Hepatic stellate cell (primary cell): ENCODE measurements at places on chromosomes 1 and 21.
A peak's percentile ranks its signal among the peaks of the same experiment; 100 is the strongest.

- DNase-seq, result no peak
Measured at GRCh38 chr1:164670786-164671185, 111.8 kb downstream of the PBX1 start.

GRCh38 chr1:31699341-31699891, 4.4 kb downstream of the COL16A1 start:
- DNase-seq, result no peak

DNA sequence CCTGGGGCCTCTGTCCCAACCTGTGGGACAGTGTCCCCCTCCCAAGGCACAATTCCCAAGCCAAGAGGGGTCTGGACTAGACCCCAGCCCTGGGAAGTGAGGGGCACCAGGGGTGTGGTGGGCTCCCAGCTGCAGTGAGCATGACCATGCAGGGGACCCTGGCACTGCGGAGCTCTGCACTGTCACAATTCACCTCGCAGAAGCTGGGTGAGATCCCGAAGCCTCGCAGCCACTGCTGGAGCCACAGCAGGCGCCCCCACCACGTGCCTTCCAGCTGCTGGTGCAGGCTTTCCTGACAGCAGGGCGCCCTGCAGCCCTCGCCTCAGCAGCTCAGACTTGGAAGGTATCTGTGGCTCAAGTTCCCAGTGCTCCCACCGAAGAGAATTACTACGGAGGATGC, 10.0 kb upstream of the SRARP start:
- DNase-seq, result no peak

GRCh38 chr21:39649526-39649925, 36.8 kb downstream of the B3GALT5 start:
- DNase-seq, result no peak

DNA sequence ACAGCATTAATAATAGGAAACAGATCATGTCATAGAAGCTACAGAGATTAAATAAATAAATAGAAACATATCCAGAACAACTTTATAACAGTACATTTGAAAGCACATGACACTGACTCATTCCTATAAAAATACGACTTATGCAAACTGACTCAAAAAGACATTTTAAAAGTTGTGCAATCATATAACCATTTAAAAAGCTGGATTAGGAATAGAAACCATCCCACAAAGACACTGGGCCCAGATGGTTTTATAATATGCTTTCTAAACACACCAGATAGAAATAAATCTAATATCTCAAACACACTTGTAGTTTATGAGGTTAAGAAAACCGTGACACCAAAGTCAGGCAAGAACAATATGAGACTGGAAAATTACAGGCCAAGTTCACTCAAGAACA, 47.6 kb downstream of the MATN1 start:
- DNase-seq, result peak; percentile 33

- DNase-seq, result peak; percentile 40
Measured at GRCh38 chr1:179021873-179022272, 3.8 kb upstream of the FAM20B start.

- DNase-seq, result no peak
Measured at GRCh38 chr1:75310067-75310466, 175.9 kb downstream of the LHX8 start.

GRCh38 chr1:40257313-40257687, 736 bp upstream of the ZMPSTE24 start:
- no peak for DNase-seq

DNA sequence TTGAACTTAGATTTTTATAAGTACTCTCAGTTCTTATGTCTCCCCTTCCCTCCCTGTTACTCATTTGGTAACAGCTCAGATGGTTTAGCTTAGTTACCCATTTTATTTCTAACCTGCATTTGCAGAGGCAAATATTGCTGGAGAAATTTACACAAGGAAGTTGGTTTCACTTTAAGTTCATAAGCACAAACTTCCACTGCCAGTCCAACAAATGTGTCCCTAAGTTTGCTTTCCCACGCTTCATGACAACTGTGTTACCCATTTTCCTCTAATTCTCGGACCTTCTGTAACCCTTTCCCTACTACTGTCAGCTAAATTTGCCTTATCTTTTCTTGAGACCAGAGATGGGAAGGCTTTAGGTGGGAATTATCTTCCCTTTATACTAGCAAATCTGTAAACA, 63.9 kb upstream of the GPR25 start:
- no peak for DNase-seq

- DNase-seq, result no peak
Measured at GRCh38 chr21:29346281-29346680, 47.6 kb downstream of the BACH1 start.

GRCh38 chr1:12177999-12178441, 11.2 kb downstream of the TNFRSF1B start:
- peak; percentile 89 for DNase-seq

DNA sequence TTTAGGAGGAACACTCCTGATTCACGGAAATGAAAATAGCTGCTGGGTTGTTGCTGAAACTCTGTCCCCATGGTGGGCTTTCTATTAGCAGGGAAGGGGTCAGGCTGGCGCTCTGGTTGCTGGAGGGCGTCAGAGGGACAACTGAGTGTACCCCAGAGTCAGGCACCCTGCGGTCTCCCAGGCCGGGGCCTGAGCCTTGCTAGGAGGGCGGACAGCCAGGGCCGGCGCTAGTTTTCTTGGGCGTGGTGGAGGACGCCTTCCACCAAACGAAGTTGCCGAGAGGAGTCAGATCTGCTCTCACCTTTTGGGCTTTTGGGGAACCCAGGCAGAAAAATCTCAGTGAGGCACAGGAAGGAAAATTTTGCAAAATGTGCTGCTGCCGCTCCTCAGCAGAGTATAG, 54.8 kb downstream of the NGF start:
- DNase-seq, result no peak

GRCh38 chr1:119595606-119596005, 52.5 kb downstream of the ZNF697 start:
- no peak for DNase-seq

DNA sequence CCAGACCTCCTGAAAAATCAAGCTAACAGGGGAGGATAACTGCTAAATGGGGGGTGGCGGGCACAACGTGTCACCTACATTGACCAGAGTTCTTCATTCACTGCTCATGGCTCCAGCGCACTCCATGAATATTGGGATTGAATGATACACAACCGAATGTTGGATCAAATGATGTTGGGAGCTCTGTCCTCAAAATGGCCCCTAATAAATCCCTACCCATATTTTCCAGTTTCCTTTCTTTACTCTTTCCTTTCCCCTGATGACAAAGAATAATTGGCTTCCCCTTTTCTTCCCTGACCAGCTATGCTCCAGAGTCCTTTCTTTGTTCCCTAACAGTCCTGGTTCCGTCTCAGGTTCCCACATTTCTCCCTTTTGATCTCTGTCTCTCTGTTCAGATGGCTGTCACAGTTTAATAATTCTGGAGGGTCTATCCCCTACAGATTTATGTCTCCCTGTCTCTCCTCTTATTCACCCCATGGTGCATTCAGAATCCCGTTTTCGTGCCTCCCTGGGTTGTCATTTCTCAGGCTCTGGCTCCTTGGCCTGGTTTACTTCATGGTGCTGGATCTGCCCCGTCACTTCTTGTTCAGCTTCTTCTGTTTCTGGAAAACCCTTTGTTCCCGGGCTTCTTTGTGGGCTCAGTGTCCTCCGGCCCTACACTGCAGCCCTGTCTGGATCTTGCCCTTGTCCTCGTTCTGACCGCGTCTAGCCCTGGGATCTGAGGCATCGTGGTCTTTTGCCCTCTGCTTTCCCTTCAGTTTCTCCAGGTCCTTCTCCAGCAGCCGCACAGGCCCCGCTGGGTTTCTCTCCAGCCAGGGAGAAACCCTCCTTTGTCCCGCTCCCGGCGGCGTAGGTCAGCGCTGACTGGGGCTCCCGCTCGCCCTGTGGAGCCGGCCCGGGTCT, 78.3 kb downstream of the NDUFS5 start:
- peak; percentile 54 for DNase-seq

DNA sequence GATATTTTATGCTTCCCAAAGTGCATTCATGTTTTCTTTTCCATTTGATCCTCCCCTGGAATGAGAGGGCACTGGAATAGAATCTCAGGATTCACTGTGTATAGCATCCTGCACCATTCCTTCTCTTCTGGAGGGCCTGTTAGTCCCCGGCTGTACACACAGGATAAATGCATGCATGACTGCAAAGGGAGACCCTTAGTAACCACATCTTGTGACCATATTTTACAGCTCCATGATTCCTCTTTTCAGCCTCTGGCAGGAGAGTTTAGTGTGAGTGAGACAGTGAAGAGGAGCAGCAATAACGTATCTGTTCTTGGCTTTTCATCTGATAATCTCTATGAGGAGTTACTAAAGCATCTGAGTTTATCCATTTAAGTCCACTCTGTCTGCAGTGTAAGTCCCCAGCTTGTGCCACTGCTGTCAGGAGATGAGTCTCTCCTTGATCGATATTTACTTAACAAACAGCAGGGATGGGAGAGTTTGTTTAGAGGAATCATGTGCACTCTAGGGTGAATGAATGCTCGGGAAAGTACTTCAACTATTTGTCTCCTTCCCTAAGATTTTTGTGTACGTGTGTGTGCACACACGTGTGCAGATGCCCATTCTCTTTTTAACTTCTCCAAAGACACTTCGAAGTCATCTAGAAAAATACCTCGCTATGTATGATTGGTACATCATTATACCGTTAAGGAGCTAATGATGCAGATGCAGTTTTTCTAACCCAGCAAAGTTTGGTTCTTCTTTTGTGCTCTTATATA, 41.1 kb downstream of the PROX1 start:
- DNase-seq, result no peak

DNA sequence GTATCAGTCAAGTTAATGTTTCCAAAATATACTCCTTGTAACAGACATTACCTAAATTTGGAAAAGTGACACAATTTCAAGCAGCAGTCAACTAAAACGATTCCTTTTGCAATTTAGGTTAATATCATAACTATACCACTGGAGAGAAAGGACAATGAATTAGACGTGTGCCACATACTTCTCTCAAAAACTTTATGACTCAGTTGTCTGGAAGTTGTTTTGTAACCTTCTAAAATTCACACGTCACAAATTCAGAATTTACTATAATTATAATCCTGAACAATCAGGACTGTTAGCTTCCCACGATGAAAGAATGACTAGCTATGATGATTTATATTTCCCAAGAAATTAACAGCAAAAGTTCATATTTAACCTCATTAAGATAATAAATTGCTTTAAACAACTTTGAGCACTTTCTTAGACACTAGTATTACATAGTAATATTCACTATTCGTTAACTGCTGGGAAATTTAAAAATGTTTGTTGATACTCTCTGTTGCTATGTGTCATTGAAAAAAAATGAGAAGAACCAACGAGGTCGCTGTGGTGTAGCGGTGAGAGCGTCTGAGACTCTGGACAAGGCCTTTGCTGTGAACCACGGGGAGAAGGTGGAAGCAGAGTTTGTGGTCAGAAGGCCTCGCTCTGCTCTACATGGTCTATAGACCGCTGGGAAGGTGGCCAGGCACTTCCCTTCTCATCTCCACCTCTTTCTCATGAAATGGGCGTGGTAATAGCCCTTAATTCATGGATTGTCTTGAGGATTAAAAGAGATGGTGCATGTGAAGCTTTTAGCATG, 27.9 kb upstream of the BATF3 start:
- DNase-seq, result peak; percentile 10

DNA sequence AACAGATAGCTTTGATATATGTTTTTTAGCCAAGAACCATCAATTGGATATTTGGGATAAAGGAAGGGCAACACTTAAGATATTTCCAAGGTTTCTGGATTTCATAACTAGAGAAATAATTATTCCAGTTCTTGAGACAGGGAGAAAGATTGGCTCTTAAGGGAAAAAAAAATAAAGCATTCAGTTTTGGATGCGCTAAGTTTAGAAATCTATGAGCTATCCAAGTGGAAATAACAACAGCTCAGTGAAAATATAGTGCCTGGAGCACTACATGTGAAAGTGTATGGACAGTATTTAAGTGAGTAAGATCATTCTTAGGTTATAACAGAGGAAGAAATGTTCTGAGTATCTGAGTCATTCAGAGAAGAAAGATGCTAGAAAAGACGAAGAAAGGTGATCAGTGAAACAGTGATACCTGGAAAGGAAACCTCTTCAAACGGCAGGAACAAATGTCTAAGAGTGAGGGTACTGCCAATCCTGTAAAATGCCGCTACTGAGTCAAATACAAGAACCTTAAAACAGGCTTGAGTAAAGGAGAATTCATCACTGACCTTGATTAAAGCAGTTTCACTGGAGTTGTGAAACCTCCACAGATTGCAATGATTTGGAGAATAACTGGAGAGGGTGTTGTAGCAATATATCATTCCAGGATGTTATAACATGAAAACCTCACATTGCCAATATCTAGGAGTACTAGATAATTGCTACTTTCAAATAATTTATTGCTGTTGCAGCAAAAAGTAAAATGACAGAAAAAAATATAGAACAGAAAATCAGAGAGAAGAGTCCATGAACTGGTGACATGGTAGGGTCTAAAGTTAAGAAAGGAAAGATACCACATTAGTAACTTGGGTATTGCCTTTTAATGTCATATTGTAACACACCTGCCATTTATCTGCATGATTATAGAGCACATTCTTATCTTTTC, 482.1 kb upstream of the RGS18 start:
- DNase-seq, result no peak

- no peak for DNase-seq
Measured at GRCh38 chr1:215899901-215900300, 332.8 kb downstream of the KCTD3 start.

- peak; percentile 71 for DNase-seq
Measured at GRCh38 chr1:25566730-25567341, 23.4 kb downstream of the LDLRAP1 start.
